ENCODE measurements at places on chromosomes 3 and 15.

DNA sequence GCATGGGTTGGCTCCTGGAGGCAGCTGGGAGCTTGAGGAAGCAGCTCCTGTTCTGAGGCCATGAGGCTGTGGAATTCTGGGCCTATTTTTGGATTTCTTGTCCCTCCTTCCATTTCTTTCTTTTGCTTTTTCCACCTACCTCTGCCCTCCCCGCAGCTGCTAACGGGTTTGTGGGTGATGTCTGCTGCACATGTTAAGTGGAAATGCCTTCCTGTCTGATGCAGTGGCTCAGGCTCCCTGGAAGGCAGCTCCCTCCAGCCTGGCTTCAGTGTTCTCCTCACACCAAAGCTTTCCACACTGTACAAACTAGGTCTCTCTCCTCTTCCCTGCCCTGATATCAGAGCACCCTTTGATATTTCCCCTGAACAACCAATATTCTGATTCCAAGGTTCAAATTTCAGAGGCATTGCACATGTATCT lies 33.8 kb upstream of the ESYT3 start:
- DNase-seq: no peak

DNA sequence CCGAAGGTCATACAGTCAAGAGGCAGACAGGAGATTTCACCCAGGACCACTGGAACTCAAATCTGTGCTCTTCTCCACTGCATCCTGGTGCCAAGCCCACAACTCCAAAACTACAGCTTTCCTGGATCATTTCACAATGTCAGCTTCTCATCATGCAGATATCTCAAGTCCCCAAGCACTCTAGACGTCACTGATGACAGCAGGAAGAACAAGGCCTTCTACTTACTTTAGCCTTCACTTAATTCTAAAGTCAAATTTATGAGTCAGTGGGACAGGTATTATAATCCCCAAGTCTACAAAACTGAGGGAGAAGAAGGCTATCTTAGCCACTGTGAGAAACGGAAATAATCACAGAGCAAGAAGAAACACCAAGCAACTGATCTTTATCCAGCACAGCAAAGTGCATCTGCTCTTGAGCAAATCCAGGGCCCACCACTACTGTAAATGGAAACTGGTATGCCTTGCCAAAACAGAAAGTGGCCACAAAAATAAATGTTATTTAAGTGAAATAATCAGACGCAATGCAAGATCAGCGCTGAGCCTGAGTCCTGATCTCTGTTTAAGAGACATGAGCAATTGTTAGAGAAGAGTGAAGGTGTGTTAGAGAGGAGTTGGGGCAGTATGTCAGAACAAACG lies 928 bp downstream of the RAD18 start:
- peak; percentile 18 for DNase-seq

DNA sequence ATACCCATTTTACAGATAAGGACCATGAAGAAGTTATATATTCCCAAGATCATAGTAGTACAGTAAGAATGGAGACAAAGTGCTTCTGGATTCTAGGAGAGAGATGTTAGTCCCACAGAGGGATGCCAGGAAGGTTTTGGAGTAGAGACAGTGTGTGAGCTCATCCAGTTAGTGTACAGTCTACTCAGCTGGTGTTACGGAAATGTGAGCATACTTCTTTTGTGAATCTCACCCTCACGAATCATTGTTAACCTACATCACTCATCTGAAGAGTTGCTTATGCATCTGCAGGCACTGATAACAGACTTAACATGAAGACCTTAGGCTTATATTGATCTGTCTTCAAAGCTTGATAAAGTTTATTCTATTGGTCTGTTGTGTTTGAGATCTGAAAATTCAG lies 106.6 kb upstream of the PTPRG start:
- no peak for DNase-seq

DNA sequence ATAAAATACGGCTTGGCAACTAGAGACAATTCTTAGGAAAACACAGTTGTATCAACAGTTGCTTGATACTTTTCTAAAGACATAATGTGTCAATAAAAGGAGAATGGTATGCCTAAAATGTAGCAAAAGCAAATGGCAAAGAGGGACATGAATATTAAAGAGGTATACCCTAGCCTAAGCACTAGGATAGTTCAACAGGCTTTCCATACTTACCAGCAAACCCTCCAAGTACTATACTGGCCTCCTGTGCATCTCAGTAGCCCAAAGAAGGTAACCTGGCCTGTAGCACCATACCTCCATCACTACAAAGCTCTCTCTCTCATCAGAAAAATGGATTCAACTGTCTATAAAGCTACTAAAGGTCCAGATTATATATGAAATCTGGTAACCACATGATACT lies 7.5 kb downstream of the SETD2 start:
- no peak for DNase-seq

DNA sequence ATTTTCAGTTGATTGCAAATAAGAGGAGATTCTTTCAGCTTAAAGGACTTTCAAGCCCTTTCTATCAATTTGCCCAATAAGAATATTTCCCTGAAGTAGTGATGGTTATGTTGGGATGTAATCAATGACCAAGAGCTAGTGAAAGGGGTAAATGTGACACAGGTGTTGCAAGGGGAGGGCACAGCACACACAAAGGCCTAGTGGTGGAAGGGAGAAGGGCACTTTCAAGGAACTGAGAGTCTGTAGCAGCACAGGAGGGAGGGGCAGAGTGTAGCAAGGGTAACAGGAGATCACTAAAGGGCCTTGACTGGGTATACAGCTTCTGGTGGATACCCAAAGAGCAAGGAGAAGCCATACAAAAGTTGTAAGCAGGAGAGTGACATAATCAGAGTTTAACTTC lies 217.8 kb upstream of the ARHGEF26 start:
- no peak for DNase-seq

DNA sequence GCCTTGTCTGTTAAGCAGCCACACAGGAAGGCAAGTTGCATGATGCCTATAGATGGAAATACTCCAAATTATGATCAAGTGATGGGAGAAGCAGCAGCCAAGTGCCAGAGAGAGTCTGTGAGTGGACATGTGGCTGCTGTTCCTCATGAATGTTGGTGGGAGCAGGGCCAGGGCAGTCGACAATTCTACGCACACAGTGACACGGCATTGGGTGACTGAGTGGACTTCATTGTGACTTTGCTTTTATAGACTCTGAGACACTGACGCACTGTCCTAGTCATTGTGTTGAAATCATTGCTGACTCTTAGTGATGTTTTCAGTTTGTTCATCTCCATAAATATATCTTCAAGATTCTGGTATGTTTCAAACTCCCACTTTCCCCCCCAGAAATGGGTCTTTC lies 246.3 kb upstream of the SEMA6D start:
- no peak for DNase-seq

Data from KBM-7 (cell line).